ENCODE measurements at places on chromosomes 2 and 18. TPM values are rescaled to one million over a fixed set of nuclear protein-coding genes. Genes with fewer than 3 reads are reported as not detected.

DNA sequence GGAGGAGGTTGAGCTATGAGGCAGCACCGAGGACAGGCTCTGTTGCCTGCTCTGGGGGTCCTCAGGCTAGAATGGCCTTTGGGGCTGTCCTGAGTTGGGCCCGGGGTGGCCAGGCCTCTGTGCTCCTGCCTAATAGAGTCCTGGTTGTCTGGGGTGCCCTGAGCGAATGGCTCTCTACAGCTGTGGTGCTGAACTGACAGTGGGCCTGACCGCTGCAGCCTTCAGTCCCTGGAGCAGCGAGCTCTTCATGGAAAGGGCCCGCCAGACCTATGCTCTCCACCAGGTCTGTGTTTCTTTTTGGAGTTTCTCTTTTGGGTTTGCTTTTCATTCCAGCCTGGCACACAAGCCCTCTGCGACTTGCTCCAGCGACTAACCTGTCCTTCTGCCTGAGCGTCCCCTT is 679.0 kb upstream of the RAB6C start:
- DNase-seq = no peak

GRCh38 chr2:71561441-71562267 is 108.3 kb downstream of the DYSF start:
- no peak for DNase-seq

DNA sequence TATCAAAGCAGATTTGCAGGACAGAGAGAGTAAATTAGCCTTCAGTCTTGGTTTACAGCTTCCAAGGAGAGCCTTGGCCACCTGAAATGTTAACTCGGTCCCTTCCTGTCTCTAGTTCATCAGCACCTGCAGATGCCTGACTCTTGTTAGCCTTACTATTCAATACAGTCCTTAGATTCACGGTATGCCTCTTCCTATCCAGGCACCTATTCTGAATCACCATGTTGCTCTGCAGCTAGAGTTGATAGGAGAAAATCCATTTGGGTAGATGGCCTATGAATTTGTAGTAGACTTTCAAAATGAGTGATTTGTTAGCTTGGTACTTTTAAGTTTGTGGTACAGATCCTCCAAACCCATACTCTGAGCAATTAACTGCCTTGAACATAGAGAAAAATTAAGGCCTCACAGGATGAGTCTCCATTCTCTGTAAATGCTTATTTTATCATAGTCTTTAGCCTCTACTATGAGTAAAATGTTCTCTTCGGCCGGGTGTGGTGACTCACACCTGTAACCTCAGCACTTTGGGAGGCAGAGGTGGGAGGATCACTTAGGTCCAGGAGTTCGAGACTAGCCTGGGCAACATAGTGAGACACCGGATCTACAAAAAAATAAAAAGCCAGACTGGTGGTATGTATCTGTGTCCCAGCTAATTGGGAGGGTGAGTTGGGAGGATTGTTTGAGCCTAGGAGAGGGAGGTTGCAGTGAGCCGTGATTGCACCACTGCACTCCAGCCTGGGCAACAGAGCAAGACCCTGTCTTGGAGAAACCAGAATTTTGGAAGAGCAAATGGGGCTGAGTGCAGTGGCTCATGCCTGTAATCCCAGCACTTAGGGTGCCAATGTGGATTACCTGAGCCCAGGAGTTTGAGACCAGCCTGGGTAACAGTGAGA is 32.9 kb downstream of the PTCD3 start:
- no peak for DNase-seq

- peak; percentile 74 for DNase-seq
These were observed 7.7 kb upstream of the YWHAQ start for GRCh38 chr2:9638532-9638931.

- no peak for DNase-seq
These were observed 24.2 kb upstream of the ARL5A start for GRCh38 chr2:151852260-151853069.

ZNF804A gene
- 13.9 TPM for total RNA-seq
